ENCODE measurements at places on chromosomes 6 and 20.

- H3K4me3 ChIP-seq = no peak overlapping the region
- H3K27ac ChIP-seq = no peak overlapping the region
- H3K36me3 ChIP-seq = no peaks in the 10 kb centered on the region
- no peak for DNase-seq
Measured at GRCh38 chr20:45695496-45695895, 6.3 kb upstream of the WFDC13 start.

DNA sequence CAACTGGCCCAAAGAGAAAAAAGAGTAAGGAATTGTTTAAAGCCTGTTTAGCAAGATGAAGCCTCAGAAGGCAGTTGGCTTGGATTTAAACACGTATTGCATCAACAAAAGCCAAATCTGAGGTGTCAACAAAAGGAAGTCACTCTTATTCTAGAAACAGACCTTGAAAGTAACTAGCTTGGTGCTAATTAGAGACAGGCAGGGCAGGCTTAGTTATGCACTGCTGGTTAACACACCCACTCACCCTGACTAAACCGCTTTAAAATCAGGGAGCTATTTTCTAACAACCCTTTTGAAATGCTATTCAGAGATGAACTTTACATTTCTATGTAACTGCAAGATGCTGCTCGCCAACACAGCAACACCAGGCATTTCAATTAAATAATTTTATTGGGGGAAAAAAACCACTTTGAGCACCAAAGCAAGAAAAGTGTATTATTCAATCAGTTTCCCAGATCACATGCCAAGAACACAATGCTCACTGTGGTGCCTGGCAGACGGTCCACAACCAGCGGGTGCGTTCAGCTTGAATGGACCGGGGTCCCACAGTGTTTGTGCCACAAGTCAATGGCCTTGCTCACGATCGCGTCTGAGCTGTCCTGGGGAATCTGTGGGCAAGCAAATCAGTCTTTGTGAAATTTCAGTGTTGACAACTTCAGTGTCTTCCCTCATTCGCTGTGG is 23.6 kb downstream of the TBC1D7 start:
- H3K27ac ChIP-seq = no peak overlapping the region
- no peaks in the 10 kb centered on the region for H3K27me3 ChIP-seq
- no peak overlapping the region for H3K4me3 ChIP-seq
- peaks cover 38% of the 10 kb centered on the region for H3K36me3 ChIP-seq
- peaks cover 6% of the 10 kb centered on the region for H3K4me1 ChIP-seq

DNA sequence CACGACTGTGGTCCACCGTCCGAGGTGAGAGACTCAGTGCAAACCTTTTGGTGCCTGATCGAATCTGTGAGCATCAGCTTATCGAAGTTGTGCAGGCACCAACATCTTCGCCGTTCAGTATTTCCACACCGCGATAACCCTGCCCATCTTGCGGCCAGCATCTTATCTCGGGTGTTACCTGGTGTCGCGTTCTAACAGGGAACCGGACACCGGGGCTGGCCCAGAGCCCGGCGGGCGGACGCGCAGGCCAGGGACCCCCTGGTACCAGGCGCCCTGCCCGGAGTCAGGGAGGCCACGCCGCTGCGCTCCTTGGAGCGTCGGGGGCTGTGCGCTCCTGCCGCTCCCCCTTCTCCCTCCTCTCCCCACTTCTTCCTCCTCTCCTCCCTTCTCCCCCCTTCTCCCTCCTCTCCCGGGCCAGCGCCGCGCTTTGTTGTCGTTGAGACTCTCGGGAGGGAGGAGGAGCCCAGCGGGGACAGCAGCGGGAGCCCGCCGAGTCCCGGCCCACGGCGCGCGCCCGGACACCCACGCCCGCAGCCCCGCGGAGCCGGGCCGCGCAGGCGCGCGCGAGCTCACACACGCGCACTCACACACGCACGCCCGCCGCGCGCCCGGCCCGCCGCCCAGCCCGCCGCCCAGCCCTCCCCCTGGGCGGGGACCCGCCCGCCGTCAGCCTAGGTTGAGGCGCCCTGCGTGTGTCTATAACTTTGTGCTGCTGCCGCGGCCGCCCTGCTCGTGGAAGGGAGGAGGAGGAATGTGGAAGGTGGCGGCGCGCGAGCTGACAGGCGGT is 1.4 kb upstream of the FOXO3 start:
- peak overlapping the region; percentile 99 for H3K27ac ChIP-seq
- DNase-seq = peak; percentile 91
- peaks cover 32% of the 10 kb centered on the region for H3K4me1 ChIP-seq
- H3K4me3 ChIP-seq = peak overlapping the region; percentile 88
- H3K36me3 ChIP-seq = no peaks in the 10 kb centered on the region

- H3K4me1 ChIP-seq = no peaks in the 10 kb centered on the region
- H3K27me3 ChIP-seq = no peaks in the 10 kb centered on the region
- DNase-seq = no peak
- no peak overlapping the region for H3K27ac ChIP-seq
Measured at GRCh38 chr6:12359036-12359435, 68.9 kb downstream of the EDN1 start.

DNA sequence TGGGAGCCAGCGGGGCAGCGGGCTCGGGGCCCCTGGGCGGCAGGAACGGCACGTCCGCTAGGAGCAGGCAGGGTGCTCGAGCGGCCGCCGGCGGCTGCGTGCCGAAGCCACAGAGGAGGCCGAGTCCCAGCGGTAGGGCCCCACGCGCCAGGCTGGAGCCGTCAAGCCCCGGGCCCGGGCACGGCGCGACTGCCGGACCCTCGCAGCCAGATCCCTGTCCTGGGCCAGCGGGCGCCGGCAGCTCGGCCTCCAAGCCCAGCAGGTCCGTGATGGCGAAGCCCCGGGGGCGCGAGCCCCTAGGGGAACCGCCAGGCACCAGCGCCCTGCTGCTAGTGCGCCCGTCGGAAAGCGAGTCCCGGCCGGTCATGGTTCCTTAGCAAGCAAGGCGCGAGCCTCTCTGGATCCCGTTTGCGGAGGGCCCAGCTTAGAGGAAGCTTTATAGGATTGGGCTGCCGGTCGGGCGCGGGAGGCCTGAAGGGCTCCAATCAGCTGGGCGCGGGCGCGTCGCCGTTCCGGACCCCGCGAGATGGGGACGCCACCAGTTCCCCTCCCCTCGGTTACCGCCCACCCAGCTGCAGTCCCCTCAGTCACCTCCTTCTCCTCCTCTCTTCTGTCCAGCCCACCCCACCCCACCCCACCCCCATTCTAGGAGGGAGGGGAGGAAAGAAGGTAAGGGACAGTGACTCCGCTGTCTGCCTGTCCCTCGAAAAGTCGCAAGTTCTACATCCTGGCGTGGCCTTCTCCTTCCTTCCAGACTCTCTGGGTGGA is at the start of gene VSX1:
Gene VSX1 (minus strand): TSS at position 412 of the 768 bp plus-strand sequence. CDS start 45 bp downstream, at position 367.
- H3K27ac ChIP-seq = no peak within 1 kb of the TSS
- no peak for DNase-seq
- H3K4me1 ChIP-seq = peaks cover 21% of the 10 kb centered on the region
- H3K27me3 ChIP-seq = peaks cover 62% of the 10 kb centered on the region
- H3K36me3 ChIP-seq = no peaks in the 10 kb centered on the region

DNA sequence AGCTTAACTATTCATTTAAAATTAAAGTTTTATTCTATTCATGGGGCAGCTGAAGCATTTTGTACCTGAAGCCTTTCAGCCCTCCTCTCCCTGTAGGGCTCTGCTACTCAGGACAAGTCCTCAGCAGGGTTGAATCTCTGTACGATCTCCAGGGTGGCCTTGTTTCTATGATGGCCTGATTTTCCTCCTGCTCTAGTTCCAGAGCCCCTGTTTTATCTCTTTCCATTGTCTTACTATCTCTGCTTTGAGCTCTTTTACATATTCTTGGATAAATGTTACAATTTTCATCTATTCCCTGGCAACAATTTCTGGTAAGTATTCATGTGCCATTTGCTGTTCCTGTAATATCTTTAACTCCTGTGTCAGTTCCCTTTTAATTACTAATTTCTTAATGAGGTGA is 19.8 kb upstream of the MYL9 start:
- H3K27me3 ChIP-seq = no peaks in the 10 kb centered on the region
- no peak overlapping the region for H3K4me3 ChIP-seq
- H3K4me1 ChIP-seq = no peaks in the 10 kb centered on the region
- peaks cover 19% of the 10 kb centered on the region for H3K36me3 ChIP-seq

DNA sequence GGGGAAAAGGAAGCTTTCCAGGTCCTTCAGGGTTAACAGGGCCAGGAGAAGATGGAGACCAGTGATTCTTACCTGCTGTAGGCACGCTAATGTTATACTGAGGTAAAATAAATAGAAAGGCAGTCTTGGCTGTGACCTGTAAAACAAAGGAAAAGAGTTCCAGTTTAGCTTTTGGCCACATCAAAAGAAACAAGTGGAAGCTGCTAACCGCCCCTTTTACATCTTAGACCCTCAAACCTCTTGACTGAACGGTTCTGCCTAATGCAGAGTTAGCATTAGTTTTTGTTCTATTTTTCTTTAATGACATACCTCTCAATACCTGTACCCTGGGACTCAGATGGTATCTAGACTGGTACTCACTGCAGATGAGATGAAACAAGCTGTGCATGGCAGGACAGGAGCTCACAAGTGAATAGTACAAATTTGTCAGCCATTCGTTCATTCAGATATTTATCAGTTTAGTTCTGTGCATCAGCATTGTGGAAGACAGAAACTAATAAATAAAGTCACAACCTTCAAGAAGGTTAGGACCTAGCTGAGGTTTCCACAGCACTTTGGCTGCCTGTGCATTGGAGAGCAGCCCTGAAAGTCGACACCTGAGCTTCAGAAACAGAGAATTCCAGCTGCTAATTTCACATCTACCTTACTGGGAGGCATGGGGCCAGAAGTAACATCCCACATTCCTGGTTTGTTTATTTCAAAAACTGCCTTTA is 41.0 kb downstream of the TRAM2 start:
- DNase-seq = no peak
- H3K4me1 ChIP-seq = peaks cover 33% of the 10 kb centered on the region
- no peaks in the 10 kb centered on the region for H3K27me3 ChIP-seq
- H3K27ac ChIP-seq = no peak overlapping the region

Measured in CD8-positive, alpha-beta memory T cell (primary cell).